DMS153 (cell line): ENCODE measurements at places on chromosomes 3 and 15.
A peak's percentile ranks its signal among the peaks of the same experiment; 100 is the strongest.

DNA sequence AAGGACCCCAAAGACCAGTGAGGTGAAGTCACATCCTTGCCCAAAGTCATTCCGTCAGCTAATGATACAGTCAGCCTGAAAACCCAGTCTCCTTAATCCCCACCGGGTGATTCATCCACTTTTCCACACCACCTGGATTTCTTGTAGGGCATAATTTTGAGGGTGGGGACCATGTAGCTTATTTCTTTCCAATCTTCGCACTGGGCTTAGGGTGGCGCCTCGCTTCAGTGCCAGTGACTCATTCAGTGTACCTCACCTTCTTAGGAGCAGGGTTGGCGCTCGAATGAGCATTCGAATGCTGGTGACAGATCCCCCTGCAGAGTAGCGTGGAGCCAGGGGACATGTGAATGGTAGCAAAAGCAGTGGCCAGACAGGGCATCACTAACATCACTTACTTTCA is 24.0 kb downstream of the BMF start:
- DNase-seq: no peak

DNA sequence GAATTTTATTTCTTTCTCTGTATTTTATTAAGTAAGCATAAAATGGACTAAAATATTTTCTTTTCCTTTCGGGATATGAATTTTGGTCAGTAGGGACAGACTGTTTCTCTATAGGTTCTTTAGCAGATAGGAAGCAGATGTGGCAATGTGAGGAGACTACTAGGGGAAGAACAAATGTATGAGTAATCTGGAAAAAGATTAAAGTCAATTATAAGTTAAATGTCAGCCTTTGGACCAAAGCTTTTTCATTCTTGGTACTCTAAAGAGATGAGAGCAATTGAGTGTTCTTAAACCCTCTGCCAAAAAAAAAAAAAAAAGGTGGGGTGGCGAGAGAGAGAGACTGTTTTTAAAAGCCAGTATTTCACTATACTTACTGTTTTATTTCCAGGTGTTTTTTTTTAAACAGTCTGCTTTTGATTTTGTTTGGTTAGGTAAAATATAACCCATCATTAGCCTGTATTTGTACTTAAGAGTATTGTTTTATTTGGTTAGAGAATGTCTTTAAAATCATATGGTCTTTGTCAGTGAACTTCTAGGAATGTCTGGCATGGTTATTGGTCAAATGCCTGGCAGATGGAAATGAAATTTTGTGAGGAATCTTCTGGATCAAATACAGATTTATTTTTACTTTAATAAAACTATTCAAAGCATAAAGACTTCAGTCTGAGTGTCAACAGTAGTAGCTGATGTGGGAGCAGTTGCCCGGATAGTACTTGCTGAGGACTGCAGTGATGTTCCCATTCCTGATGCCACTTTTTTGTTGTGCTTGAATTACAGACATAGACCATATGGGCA is 63.8 kb downstream of the LRRC49 start:
- no peak for DNase-seq

DNA sequence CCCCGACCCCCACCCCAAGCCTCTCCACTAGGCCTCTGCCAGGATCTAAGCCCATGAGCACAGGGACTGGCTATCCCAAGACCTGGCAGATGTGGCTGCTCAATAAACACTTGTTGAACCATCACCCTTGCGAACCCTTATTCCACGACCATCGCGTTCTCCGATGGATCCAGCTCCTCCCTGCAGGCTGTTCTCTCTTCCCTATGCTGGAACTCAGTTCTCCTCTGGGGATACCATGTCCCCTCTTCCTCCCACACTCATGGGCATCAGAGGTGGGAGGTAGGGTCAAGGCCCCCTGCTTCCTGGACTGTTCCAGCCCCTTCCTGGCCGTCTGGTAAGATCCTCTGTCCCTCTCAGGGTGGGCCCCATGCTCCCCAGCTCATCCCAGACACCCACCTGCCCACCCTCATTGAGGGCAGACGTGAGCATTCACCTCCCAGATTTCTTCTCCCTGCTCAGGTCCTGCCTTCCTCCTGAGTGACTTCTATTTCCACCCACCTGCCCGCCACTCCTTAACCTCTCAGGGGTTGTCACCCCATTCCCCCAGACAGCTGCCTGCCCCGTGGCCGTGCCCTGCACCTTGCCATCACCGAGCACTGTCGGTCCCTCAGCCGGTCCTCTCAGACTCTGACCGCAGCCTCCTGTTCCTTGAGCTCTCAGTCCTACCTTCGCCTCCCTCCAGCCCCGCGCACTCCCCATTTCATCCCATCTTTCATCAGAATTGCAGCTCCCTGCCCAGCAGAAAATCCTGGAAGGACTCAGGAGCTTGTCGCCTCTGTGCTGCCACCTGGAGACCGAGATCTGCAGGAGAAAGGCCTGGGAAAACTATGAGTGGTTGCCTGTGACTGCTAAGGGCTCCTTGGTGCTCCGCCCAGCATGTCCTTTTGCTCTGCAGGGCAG is 42.0 kb downstream of the PML start:
- DNase-seq: no peak

DNA sequence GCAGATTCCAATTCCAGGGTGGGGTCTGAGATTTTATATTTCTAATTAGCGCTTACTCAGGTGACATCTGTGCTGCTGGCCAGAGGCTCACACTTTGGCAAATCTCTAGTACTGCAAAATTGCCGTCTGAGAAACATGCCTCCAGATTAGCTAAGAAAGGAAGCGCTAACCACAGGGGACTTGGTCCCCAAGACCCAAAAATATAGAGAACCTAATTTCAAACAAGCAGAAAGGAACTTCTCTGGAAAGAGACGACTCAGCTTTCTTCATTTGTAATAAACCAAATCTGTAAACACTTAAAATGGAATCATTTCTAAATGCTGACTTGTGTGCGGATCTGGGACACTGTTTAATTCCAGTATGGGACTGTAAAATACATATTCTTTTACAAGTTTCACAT is 55.7 kb downstream of the B3GNT5 start:
- DNase-seq: no peak

GRCh38 chr3:111956449-111956848 is 22.4 kb upstream of the ABHD10 start:
- no peak for DNase-seq

GRCh38 chr3:45612918-45613602 is 18.5 kb downstream of the LIMD1 start:
- DNase-seq: no peak

DNA sequence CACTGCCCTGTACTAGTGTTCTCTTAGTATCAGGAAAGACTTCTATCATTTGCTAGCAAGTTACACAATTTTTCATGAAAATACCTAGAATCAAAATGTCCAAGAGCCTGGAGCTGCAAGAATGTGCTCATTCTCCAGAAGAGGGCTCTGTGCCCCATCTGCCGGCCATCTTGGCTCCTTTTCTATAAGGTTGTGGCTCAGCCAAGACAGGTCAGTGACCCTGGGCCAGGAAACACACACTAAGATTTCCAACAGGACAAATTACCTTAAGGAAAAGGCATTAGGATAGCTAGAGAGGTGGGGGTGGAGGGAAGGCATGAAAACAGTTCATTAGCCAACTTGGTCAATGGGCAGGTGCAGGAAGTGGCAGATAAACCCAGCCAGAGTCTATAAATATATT is 20.7 kb downstream of the TIMP4 start:
- no peak for DNase-seq

- no peak for DNase-seq
Observed at GRCh38 chr3:170598091-170598502, 12.2 kb upstream of the SLC7A14 start.

- no peak for DNase-seq
Observed at GRCh38 chr3:82796765-82797164, 1035.3 kb upstream of the GBE1 start.

DNA sequence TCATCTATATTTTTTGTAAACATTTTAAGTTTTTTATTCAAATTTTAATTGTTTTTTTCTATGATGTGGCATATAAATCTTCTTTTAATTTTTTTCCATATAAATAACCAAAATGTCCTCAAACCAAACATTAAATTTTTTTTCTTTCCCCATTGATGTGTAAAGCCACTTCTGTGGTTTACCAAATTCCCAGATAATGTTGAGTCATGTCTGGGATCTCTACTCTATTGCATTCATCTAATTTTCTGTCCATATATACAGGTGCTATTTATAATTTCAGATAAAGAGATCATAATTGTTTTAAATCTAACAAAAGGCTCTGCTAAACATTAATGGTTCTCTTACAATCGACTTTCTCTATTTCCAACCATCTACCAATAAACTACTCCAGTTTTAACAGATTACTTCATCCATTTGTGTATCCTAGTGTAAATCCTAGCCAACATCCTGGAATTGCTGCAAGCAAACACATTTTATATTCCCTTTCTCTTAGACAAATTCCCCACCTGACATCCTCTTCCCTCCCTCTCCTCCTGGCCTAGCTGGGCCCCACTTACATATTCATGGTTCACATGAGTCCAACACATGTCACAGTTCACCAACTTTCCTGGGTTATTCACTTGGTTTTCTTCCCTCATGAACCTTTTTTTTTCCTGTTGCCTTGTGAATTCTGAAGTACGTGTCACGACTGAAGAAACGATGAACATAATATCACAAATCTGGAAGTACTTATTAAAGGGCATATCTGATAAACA is 368.0 kb upstream of the AGTR1 start:
- DNase-seq: peak; percentile 64

DNA sequence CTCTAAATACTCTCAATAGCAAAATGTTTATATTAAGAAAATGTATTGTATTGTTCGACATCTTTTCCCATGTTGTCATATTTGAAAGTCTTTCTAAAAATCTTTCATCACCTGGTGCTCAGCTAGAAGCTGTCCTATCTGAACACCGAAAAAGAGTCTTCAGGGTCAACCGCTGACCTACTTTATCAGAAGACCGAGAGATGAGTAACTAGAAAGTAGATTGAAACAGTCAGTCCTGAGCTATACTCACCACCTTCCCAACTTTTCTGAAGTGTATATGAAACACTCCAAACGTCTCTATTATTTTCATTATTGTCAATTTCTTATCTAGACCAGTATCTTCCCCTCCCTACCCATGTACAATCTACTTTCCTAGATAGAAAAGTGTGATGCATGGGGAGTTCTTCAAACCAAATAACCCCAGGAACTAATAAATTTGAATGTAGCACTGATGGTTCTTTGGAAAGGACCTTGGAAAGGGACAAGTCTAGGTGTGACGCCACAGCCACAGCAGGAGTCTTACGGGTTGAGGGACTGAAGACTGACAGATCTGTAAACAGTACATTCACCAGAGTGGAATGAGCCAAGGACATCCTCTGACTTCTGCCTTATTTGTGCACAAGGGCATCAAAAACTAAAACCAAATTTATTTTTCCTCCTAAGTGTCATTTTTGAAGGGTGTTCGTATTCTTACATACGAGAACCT is 58.6 kb downstream of the TMOD3 start:
- no peak for DNase-seq

DNA sequence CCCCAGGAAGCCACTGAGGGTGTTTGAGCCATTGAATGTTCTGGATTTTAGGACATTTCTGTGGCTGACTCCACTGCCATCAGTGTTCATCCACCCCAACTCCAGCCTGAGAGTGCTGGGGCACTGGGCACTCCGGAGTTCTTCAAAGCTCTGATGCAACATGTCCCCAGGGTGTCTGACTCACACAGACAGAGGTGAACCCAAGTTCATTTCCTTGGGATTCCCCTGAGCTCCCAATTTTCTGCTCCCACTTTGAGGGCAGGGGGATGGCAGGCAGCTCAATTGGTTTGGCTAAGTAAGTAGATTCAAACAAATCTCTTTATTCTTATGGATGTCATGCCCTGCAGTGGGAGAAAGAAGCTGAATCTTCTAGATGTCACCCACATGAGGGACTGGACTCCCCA is 2.2 kb downstream of the STRA6 start:
- DNase-seq: no peak

DNA sequence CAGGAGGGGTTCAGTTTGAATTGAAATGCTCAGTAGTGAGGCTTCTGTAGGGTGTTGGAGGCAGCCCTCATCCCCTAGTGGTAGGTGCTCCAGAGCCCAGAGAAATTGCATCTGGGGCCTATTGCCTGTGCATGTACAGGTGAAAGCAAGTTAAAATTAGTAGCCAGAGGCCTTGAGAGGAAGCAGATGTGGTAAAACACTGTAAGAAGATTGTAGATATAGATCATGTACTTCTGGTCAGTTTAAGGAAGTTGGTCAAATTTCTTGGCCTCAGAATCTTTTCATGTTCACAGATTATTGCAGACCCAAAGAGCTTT is 34.6 kb downstream of the IGSF10 start:
- no peak for DNase-seq

- no peak for DNase-seq
Observed at GRCh38 chr15:37217567-37217966, 117.2 kb upstream of the MEIS2 start.
